ENCODE measurements at places on chromosomes 4 and X.

DNA sequence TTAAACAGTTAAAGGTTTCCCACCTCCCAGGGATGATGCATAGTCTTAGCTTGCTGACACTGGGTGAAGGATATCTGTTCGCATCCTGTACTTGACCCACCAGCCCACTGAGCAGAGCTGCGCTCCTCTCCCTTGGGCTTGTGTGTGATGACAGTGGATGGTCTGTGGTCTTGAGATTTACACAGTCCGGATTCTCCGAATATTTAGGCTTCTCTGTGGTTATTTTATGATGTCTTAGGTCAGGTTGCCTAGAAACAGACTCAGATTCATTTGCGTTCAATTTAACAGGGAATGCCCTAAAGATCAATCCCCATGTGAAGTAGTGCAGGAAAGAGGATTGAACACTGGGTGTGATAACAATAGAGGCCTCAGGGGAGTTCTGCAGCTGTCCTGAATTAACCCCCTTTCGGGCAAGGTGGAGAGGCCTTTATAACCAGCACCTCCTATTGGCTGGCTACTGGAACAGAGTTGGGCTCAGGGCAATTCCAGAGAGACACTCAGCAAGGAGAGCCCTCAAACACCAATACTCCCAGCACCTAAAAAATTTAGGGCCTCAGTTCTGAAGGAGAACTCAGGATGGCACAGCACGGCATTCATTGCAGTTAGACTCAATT lies 653.2 kb upstream of the GALNT7 start:
- no peak for DNase-seq

GRCh38 chrX:50618788-50619558 lies 148.3 kb upstream of the DGKK start:
- peak; percentile 31 for DNase-seq

- no peak for DNase-seq
Measured at GRCh38 chrX:131306601-131307000, 17.5 kb upstream of the IGSF1 start.

GRCh38 chrX:27660878-27661277 lies 70.7 kb downstream of the DCAF8L2 start:
- DNase-seq = no peak

GRCh38 chr4:147693218-147693617 lies 9.3 kb upstream of the PRMT9 start:
- DNase-seq = no peak

GRCh38 chr4:88341227-88342192 lies 37.1 kb upstream of the HERC6 start:
- peak; percentile 88 for DNase-seq

DNA sequence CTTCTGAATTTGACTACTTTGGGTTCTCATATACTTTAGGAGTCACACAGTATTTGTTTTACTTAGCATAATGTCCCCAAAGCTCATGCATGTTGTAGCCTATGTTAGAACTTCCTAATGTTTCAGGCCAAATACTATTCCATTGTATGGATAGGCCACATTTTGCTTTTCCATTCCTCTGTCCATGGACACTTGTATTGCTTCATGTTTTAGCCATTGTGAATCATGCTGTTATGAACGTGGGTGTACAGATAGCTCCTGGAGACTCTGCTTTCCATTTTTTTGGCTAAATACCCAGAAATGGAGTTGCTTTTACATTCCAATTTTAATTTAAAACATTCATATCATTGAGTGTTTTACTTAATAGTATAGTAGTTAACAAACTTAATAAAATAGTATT lies 54.5 kb downstream of the HTT start:
- DNase-seq = no peak

DNA sequence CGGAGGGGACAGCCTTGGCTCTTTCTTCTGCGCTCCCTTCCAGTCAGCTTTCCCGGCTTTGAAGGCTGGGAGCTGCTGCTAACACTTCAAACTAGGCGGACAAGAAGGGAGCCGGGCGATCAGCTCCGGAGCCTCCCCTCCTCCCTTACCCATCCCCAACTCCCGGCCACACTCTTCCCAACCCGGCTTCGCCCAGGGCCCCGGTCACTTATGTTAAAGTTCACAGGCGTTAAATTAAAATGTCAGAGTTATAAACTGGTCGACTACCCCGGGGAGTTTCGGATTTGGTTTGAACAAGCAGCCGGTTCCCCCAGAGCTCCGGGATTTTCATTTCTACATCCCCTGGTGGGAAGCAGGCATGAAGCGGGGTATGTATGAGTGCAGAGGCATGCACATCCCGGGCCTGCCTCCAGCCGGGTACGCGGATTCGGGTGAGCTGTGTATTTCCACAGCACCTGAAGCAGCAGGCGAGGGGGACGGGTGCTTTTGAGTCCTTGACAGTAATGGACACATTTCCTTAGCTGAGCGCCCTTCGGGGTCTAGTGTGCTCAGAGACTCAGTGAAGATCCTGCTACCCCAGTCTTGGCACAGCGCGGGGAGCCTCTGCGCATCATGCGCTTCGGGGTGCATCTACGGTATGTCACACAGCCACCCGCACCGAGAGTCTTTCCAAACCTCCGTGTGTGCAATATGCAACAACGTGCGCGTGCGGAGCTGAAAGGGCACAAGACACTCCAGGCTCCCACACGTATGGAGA lies 880 bp downstream of the UNC5C start:
- no peak for DNase-seq

DNA sequence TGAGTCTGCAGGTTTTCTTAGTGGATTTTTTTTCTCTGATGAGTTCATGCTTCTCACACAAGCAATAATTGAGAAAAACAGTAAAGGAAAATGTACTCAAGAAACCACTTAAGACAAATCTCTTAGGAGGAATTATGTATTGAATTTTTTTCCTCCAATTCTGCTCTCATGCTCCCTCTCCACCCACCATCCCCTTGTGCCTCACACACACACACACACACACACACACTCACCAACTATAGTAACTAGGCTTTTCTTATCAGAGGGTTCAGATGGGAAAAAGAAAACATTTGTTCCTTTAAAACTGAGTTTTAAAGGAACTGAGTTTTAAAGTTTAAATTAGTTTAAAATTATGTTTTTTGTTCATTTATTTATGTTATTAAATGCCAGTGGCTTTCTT lies 47.0 kb upstream of the ANXA10 start:
- DNase-seq = no peak

DNA sequence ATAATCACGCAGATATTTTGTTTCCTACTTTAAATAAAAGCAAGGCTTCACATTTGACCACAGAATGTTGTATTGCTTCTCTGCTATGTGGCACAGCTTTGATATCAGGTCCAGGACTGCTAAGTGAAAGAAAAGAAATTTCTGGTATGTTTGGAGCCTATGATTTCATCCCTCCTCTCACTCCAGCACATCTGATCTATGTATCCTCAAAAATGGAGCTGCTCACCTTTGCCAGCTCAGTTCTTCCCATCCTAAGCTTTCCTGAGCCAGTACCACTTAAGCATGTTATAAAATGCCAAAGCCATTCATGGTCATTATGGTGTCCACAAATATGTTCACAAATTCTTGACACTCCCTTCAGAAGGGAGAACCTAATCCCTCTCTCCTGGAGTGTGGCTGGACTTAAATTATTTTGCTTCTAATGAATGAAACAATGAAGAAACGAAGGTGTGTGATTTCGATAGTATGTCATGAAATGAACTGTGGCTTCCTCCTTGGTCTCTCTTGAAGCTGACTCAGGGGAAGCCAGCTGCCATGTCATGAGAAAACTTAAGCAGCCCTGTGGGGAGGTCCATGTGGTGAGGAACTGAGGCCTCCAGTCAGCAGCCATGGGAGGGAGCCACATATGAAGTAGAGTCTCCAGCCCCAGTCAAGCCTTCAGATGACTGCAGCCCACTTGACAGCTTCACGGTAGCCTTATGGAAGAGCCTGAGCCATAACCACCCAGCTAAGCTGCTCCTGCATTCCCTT lies 207.7 kb downstream of the MGST2 start:
- no peak for DNase-seq

DNA sequence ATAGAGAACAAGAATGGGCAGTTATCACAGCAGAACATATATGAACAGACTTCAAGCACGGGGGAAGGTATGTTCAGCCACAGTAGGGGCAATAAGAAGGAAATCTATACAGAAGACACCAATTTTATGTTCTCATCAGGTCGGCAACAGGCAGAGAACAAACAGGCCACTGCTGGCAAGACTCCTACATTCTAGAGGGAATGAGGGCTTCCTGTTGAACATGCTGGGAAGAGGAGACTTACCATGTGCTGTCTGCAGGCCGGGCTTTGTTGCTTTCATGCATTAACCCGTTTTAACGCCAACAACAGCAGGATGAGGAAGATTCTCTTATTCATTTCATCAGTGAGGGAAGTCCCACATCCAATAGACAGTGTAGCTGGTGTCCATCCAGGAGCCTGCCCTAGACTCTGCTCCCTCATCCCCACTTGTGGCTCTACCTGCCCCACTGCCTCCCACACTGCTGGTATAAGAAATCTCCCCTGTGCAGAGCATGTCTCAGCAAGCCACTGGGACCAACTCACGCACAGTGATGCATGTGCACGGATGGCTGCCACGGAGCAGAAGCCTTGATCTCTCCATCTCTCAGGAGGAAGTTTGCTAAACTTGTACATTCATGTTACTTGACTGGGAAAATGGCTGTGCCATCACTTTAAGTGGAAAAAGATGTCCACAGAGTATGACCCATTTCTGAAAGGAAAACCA lies 84.5 kb downstream of the ACOX3 start:
- peak; percentile 64 for DNase-seq

Data from bronchial epithelial cell (primary cell).